ENCODE measurements at places on chromosomes 13 and 19.
A peak's percentile ranks its signal among the peaks of the same experiment; 100 is the strongest.

GRCh38 chr13:51767100-51767499 is 36.9 kb downstream of the DHRS12 start:
- DNase-seq: no peak

GRCh38 chr13:26518451-26518959 is 39.0 kb upstream of the WASF3 start:
- no peak for DNase-seq

DNA sequence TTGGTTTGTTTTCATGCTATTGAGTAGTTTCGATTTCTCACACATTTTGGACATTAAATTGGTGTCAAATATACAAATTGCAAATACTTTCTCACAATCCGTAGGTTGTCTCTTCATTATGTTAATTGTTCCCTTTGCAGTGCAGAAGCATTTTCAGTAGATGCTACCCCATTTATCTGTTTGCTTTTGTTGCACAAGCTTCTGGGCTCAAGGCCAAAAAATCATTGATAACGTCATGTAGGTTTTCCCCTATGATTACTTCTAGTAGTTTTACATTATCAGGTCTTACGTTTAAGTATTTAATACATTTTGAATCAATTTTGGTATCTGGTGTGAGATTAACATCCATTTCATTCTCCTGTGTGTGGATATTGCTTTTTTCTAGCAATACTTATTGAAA is 14.0 kb upstream of the ZNF347 start:
- no peak for DNase-seq

- no peak for DNase-seq
These were observed 73.5 kb upstream of the IRS2 start for GRCh38 chr13:109859898-109860297.

DNA sequence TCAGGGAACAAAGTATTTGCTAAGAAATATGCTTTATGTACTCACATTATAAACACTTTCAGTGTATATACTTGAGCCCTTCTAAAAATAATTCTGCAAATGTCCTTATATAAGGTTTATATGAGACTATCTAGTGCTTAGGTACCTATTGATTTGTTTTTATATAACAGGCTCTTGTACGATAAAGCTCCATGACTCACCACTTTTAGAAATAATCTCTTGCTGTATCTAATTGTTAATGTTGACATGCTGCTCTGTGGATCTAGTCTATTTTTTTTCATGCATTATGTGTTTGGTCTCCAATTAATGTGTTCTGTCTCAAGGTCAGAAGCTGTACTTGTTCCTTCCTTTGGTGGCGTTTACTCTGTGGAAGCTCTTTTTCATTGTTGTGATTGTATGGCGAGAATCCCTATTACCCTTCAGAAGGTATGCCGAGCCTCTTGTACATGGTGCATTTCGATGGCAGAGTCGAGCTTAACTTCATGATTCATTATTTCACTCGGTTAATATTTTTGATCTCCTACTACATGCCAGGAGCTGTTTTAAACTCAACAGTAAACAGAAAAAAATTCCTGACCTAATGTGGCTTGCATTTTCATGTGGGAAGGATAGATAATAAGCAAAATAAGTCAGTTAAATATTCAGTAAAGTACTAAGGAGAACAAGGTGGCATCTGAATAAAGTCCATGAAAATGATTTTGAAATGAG is 361.6 kb downstream of the COG6 start:
- no peak for DNase-seq

- no peak for DNase-seq
These were observed 45.2 kb downstream of the CDADC1 start for GRCh38 chr13:49292742-49293486.

DNA sequence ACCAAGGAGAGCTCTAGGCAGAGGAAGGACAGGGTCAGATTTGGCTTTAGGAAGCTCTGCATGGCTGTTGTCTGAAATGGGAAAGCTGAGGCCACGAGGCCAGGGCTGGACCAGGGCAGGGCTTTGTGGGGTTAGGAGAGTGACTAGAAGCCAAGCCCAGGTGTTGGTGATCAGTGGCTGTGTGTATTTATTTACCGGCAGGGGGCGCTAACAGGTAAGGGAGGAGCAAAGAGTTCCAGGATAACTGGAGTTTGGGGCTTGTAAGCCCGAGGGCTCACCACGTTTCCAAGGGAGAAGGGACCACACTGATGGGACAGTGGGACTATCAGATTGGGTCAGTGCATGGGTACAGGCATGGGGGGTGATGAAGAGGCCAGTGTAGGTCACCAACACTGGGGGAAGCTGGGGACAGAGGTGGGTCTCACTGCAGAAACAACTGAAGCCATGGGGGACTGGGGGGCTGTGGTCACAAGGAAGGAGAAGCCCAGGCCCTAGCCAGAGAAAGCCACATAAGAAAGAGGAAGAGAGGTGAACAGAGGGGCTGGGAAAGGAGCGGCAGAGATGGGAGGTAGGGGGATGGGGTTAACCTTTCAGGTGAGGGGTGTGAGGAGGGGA is 3.9 kb downstream of the TMEM147 start:
- DNase-seq: peak; percentile 48

DNA sequence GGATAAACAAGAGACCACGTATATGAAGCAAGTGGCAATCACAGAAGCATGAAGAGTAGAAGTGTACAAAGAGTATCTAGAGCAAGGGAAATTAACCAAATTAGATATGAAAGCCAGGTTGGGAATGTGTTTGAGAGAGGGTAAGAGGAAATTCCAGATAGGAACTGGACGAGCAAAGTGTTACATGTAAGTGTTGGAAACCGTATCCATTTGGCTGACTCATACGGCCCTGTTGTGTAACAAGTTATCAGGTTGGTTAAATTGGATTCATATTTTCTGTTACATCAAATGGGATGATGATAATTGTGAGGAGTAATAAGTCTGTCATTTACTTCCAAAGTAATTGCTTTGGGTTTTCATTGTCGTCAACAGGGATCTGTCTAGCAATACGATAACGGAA is 46.7 kb downstream of the RXFP2 start:
- DNase-seq: no peak

- DNase-seq: no peak
These were observed 143.4 kb downstream of the SHISA2 start for GRCh38 chr13:25908366-25908765.

GRCh38 chr19:4597975-4598671 is 38.6 kb upstream of the SEMA6B start:
- peak; percentile 64 for DNase-seq

DNA sequence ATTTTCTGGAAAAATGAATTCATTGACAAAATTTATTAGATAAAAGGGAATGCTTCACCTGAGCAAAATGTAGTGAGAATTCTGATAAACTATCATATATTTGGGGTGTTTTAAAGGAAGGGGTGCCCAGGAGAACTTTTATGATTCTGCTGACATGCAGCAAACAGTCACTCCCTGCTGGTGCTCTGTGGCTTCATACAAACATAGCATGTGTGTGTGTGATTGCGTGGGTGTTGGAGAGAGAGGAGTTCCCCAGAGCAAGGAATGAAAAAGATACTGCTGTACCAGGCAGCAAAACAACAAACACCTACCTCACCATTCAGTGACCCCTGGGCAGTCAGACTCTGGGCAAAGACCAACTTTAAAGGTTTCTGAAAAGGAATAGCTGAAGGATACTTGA is 546.7 kb downstream of the RFC3 start:
- no peak for DNase-seq

DNA sequence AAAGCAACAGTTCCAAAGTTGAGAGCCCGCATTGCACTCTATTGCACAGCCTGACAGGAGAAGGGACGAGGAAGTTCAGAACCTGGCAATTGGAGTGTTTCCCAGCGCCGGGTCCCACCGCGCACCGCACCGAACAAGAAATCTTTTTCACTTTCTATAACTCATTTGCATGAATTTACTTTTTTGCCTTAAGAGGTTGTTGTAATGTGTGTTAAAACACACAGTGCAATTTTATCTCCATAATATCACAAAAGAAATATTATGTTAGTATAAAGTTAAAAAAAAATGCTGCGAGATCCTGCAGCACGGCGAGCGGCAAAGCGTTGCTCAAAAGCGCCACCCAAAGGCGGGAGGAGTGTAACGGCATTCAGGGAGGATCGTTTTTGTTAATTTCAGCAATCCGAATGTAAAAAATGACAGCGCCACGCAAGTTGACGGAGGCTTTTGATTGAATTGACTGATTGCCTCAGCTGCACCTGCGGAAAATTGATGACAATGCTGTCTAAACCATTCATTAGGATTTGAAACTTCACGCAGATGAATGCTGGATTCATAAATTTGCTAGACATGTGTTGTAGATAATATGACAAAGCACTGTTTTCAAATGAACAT is 303.6 kb upstream of the ZNF507 start:
- no peak for DNase-seq

DNA sequence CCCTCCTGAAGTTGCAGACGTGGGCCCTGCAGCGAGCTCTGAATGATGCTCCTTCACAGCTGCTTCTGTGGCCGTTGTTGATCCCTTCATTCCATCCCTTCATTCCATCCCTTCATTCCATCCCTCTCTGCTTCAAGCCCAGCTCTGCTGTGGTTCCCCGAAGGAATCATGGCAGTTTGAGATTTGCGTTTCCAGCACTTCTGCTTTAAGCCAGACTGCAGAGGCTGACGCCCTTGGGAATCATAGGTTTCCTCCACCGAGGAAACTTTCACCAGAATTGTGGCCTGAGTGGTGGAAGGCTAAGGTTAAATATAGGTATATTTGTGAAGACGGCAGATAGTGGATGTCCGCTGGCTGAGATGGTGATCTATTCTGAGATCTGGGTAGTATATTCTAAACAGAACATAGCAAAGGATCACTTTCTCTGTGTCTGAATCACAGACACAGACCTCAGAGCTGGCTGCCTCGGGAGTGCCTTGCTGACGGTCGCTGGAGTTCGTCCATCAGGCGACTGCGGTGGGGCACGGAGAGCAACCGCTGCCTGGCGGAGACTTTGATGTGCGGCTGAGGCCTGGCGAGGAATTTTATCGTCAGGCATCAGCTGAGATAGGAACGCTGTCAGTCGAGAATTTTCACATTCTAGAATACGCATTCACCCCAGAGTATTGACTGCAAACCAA is 42.8 kb upstream of the DCUN1D2 start:
- no peak for DNase-seq

DNA sequence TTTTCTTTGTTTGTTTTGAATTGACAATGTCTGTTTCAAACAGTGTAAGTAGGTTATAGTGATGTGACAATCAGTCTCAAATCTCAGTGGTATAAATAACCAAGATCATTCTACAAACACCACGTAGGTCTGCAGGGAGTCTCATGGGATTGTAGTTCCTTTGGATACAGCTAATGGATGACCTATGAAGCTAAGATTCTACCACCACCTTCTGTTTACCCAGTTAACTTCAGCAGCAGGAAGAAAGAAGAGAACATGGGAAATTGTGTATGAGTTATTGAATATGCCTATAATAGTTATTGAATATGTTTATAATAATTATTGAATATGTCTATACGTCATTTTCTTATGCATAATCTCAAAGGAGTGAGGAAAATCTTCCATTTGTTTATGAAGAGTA is 63.9 kb upstream of the SLITRK5 start:
- no peak for DNase-seq

DNA sequence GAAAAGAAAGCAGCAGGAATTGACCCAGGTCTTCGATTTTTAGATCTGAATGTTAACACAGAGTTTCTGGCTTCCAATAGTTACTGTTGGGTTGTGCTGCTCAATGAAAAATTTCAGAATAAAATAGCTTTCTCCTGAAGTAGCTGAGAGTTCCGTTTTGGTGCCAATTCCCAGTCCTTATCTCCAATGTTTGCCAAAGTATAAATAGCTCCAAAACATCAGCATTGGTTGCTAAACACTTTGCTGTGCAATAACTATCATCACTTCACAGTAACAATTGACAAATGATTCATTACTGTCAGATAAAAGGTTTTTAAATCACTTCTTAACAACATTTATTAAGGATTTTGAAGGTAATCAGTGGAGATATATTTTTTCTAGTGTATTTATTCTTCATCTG is 446.0 kb downstream of the PCDH20 start:
- no peak for DNase-seq

GRCh38 chr13:113117335-113117872 is 5.2 kb upstream of the F10 start:
- no peak for DNase-seq

- no peak for DNase-seq
These were observed 77.3 kb upstream of the SLAIN1 start for GRCh38 chr13:77620138-77620537.

DNA sequence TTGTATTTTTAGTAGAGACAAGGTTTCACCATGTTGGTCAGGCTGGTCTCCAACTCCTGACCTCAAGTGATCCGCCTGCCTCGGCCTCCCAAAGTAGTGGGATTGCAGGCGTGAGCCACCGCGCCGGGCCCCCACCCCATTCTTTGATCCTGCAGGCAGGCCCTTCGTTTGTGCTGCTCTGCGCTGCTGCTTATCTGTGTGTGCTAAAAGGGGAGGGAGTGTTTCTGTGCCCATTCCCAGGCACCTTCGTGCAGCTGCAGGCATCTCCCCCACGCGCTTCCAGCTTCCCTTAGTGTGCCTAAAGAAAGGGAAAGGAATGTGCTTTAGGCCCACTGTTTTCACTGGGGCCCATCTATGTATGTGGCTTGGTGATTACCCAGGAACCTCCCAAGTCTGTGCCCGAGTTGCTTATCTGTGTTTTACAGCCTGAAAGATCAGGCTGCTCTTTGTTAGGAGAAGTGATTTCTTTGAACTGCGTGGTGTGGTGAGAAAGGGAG is 27.2 kb downstream of the EPN1 start:
- DNase-seq: no peak

DNA sequence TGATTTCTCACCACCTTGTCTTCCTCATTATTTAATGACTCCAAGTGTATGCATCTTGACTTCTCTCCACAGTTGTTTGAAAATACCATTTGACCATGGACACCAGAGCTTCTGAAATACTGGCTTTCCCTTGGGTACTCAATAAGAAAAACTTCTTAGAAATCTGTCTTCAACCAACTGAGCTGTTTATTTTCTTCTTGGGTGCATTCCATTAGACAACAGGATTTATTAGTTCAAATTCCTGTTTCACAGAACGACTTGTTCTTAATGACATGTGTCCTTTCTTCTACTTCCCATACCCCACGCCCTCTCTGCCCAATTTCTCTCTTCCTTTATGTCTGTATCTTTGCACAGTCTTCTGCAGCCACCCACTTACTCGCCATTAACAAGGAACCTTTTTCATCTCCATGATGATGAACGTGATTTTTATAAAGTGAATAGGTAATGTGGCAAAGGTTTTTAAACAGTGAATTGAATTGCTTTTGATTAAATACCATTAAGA is 11.3 kb upstream of the ITM2B start:
- no peak for DNase-seq

DNA sequence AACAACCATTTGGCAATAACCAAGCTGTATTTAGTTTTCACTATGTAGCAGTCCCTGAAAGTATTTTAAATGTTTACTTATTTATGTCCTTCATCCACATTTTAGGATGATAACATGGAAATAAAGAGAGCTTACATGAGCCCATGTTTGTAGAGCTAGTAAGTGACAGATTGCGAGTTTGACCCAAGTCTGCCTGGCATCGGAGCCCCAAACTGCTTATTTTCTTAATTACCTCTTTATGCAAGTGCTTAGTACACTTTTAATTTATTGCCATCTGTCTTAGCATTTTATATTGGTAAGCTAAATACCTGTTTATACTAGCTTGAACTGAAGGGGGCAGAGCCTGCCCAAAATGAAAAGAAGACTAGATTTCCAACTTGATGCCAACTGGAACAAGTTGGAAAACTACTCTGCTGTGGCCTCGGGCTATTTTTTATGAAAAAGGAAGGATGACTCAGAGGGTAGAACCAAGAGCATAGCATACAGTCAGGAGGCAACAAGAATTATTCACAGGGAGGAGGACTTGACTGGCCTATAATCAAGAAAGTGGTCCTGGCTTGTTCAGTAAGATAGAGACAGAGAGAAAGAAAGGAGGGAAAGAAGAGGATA is 150.2 kb downstream of the NDFIP2 start:
- DNase-seq: no peak

- DNase-seq: no peak
These were observed 25.0 kb downstream of the PLEKHJ1 start for GRCh38 chr19:2210987-2211740.

All from CD4-positive, alpha-beta T cell treated with Interleukin-15 for 1 hour (primary cell).